Trophoblast cell (in vitro differentiated cells and primary cell): ENCODE measurements at places on chromosomes 11 and 22.

DNA sequence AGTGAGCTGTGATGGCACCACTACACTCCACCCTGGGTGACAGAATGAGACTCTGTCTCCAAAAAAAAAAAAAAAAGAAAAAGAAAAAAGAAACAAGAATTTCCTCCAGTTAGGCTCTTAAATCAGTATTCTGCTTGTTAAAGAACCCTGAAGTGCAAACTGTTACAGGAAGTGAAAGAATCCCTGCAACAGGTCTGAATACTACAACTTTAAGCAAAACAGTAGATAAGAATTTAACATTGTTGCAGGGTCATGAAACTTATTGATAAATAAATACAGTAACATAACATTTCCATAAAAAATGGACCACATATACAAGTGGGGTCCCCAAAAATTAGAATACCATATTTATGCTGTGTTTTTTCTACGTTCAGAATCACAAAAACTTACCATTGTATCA lies 35.8 kb downstream of the FCHSD2 start:
- DNase-seq: no peak

GRCh38 chr11:86483610-86483939 lies 108.9 kb downstream of the CCDC81 start:
- DNase-seq: no peak

DNA sequence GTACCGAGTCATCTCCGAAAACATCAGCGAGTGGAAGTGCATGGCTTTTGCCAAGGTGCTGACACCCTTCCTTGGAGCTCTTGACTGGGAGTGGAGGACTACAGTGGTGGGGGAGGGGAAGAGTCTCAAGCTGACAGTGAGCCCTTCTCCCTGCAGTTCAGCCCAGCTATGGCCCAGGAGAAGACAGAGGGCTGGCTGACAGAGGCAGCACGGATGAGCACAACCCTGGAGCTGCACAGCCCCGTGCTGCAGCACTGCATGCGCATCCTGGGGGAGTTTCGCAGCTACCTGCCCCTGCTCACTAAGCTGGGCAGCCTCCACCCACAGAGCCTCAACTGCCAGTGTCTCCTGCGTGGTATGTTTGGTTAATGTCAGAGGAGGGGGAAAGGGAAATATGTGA lies 41.4 kb downstream of the DNHD1 start:
- no peak for DNase-seq

GRCh38 chr22:39068033-39068785 lies 8.9 kb upstream of the APOBEC3G start:
- DNase-seq: peak; percentile 56

GRCh38 chr22:32660292-32660691 lies 141.2 kb upstream of the TIMP3 start:
- peak; percentile 91 for DNase-seq
